ENCODE measurements at places on chromosomes 6 and 20. TPM values are rescaled to one million over a fixed set of nuclear protein-coding genes. Genes with fewer than 3 reads are reported as not detected.

DNA sequence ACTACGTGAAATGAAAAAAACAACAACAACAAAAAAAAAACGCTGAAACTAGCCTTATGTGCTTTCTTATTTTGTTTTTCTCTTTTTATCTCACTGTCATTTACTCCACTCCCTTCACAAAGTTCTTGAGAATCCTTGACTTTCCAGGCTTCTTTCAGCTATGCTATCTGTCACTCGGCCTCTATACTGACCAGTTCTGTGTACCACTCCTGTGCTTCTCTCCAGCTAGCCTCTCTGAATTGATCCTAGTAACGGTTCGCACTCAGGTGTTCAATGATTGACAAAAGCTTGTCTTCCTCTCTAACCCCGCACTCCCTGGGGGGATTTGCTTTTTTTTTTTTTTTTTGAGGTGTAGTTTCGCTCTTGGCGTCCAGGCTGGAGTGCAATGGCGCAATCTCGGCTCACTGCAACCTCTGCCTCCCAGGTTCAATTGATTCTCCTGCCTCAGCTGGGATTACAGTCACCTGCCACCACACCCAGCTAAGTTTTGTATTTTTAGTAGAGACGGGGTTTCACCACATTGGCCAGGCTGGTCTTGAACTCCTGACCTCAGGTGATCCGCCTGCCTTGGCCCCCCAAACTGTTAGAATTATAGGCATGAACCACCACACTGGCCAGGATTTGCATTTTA lies 31.8 kb downstream of the MLIP start:
- no peaks in the 10 kb centered on the region for H3K27me3 ChIP-seq
- H3K4me1 ChIP-seq: no peaks in the 10 kb centered on the region
- no peak overlapping the region for H3K27ac ChIP-seq
- no peak overlapping the region for H3K4me3 ChIP-seq

DNA sequence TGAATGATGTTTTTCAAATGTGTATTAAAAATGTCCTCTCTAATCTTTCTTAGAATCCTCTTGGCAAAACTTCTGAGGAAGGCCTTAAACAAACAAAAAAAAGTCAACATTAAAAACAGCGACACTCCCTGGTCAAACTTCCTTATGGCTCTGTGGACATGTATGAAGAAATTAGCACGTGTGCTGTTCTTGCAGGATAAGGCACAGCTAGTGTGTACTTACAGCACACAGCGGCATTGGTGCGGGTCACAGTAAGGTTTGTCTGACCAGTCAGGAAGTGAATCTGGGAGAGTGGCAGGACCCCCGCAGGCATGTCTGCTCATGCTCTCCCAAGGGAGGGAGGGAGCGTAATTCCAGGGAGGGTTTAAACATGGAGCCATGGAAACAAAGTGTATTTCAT lies 38.8 kb downstream of the SLC22A1 start:
- H3K4me1 ChIP-seq: peaks cover 5% of the 10 kb centered on the region
- H3K27ac ChIP-seq: no peak overlapping the region
- H3K4me3 ChIP-seq: no peak overlapping the region
- no peaks in the 10 kb centered on the region for H3K27me3 ChIP-seq
- H3K36me3 ChIP-seq: no peaks in the 10 kb centered on the region
- DNase-seq: no peak

DNA sequence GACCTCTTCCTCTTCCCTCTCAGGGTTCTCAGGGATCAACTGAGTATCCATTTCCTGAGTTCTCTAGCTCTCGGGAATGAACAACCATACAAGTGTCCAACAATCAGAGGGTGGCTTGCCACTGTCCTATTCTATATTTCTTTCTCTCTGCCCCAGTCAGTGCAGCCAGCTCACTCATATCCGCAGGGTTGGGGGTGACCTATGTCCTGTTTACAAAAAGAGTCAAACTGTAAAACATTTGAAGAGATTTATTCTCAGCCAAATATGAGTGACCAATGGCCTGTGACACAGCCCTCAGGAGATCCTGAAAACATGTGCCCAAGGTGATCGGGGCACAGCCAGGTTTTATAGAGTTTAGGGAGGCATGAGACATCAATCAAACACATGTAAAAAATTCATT lies 10.8 kb upstream of the BTN3A2 start:
- H3K27ac ChIP-seq: no peak overlapping the region
- no peak overlapping the region for H3K4me3 ChIP-seq
- no peaks in the 10 kb centered on the region for H3K27me3 ChIP-seq

- H3K4me1 ChIP-seq: no peaks in the 10 kb centered on the region
- H3K4me3 ChIP-seq: no peak overlapping the region
- H3K27ac ChIP-seq: no peak overlapping the region
- no peaks in the 10 kb centered on the region for H3K27me3 ChIP-seq
Measured at GRCh38 chr20:20731945-20732296, 19.5 kb upstream of the RALGAPA2 start.

DNA sequence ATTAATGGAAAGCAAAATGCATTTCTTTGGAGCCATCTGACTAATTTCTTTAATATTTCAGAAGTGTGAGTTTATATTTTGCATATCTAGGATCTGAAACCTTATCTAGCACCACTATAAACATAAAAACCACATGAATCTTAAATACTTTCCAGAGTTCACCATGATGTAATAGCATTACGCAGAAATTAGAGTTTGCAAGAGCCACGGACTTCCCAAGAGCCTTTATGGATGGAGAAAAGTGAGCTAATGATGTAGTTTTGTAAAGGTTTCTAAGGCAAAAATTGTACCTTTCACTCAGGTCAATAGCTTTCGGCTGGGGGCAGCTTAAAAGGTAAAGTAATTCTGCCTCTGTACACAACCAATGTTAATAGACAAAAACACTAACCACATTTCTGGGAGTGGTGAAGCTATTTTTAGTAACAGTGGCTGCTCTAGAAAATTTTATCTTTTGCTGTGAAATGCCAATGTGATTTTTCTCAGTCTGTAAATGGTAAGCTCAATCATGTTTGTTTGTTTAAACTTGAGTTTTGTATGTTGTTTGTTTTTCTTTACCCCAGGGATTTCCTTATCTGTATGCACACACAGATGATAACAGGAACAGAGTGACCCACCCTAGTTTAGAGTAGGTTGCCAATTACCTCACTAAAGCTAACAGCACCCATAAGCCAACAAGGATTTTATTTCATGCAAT lies 80.5 kb downstream of the FILIP1 start:
- H3K4me1 ChIP-seq: no peaks in the 10 kb centered on the region
- no peak for DNase-seq
- H3K27ac ChIP-seq: no peak overlapping the region
- H3K27me3 ChIP-seq: no peaks in the 10 kb centered on the region

- peak overlapping the region; percentile 93 for H3K4me3 ChIP-seq
- no peaks in the 10 kb centered on the region for H3K27me3 ChIP-seq
- no peak overlapping the region for H3K27ac ChIP-seq
- no peak for DNase-seq
Measured at GRCh38 chr20:41139227-41140093, 2.1 kb downstream of the PLCG1 start.

DNA sequence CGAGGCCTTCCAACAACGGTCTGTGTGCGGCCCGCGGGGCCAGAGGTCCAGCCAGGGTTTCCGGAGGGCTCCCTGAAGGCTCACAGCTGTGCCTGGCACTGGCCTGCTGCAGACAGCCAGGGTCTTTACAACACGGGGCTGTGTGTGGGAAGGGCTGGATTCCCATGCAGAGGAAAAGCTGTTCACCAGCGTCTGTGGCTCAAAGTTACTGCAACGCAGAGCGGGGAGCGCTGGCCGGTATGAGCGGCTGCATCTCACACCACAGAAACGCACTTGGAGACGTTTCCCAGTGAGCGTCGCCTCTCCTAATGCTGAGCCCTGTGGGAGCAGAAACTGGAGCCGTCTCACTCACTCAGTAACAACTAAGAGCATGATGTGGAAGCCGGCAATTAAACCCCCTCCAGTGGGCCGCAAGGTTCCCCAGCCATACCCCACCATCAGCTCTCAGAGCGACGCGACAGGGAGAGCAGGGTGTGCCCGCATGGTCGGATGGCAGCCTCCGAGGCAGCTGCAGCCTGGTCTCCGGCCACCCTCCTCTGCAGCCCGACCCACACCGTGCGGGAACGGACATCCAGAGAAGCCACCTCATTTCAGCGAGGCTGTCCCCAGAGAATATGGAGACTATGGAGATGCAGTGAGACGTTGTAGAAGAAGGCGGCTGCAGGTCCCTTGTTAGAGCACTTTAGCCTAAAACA lies 42.6 kb downstream of the DLL1 start:
- no peaks in the 10 kb centered on the region for H3K27me3 ChIP-seq
- H3K4me1 ChIP-seq: no peaks in the 10 kb centered on the region
- DNase-seq: no peak
- no peak overlapping the region for H3K4me3 ChIP-seq
- H3K36me3 ChIP-seq: no peaks in the 10 kb centered on the region
- no peak overlapping the region for H3K27ac ChIP-seq

DNA sequence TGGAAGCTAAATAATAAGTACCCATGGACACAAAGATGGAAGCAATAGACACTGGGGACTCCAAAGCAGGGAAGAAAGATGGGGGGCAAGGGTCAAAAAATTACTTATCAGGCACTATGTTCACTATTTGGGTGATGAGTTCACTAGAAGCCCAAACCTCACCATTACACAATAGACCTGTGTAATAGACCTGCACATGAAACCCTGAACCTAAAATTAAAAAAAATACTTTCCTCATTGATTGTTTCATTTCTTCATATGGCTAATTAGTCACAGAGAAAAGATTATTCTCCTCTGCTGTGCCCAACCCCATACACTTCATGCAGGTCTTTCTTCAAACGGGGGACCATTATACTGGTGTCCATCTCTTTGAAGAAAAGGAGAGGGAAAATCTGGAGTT lies 213.0 kb upstream of the DTNBP1 start:
- no peak overlapping the region for H3K4me3 ChIP-seq
- H3K36me3 ChIP-seq: no peaks in the 10 kb centered on the region
- H3K27me3 ChIP-seq: no peaks in the 10 kb centered on the region
- H3K4me1 ChIP-seq: peaks cover 5% of the 10 kb centered on the region
- DNase-seq: no peak
- no peak overlapping the region for H3K27ac ChIP-seq

DNA sequence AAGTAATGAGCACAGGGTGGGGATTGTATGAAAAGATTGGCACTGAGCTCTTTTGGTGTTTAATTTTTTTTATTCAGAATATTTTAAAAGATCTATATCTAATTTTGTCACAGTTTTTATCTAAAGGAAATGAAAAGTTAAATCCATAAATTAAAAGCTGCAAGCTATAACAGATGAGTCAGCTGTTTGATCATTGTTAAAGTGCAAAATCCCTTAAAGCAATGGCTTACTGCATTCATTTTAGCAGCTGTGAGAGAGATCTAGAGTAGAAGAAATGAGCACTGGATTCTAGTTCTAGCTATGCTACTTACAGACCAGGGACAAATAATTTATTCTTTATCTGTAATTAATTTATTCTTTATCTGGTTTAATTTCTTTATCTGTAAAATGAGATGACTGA lies 245.9 kb downstream of the CD109 start:
- H3K36me3 ChIP-seq: no peaks in the 10 kb centered on the region
- H3K27me3 ChIP-seq: no peaks in the 10 kb centered on the region
- H3K4me3 ChIP-seq: no peak overlapping the region
- no peaks in the 10 kb centered on the region for H3K4me1 ChIP-seq
- DNase-seq: no peak

GRCh38 chr6:22328474-22328873 lies 31.6 kb upstream of the PRL start:
- no peak overlapping the region for H3K27ac ChIP-seq
- H3K4me1 ChIP-seq: peaks cover 2% of the 10 kb centered on the region
- no peaks in the 10 kb centered on the region for H3K27me3 ChIP-seq
- no peaks in the 10 kb centered on the region for H3K36me3 ChIP-seq

DNA sequence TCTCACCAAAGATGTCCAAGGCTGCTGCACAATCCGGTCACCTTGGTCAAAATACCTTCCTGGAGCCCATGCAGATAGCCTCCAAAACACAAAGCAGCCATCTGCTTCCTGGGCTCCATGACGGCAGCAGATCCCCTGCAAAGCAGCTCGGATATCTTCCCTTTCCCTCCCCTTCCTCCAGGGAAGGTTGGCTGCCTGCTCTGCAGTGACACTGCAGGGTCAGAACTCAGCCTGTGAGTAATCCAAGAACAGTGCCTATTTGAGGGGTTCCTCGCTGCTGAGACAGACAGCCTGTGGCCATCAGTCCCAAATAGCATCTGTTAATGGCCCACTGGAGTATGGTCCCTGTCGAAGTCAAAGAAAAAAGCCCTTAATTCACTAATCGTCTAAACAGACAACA lies 270.8 kb downstream of the PREX1 start:
- no peak overlapping the region for H3K27ac ChIP-seq
- H3K4me1 ChIP-seq: no peaks in the 10 kb centered on the region
- H3K4me3 ChIP-seq: no peak overlapping the region

- H3K4me3 ChIP-seq: no peak overlapping the region
- H3K27me3 ChIP-seq: no peaks in the 10 kb centered on the region
- no peak overlapping the region for H3K27ac ChIP-seq
- peaks cover 6% of the 10 kb centered on the region for H3K36me3 ChIP-seq
- H3K4me1 ChIP-seq: peaks cover 7% of the 10 kb centered on the region
Measured at GRCh38 chr20:2130683-2131082, 29.1 kb downstream of the STK35 start.

DNA sequence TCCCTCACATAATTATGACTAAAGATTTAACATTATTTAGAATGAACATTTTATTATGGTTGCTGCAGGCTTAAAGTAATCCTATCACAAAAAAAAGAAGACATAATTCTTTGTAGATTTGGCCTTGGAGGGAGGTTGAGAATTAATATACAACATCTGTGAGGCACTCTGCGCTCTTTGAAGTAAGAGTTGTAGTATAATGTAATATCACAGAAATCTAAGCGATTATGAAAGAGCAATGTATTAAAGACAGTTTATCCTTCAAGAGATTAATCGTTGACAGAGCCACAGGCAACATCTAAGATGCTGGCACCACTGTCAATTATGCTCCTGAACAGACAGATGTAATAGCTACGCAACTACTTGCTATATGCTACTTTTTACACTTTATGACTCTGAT lies 946.8 kb downstream of the GRIK2 start:
- no peak for DNase-seq
- no peaks in the 10 kb centered on the region for H3K4me1 ChIP-seq
- H3K4me3 ChIP-seq: no peak overlapping the region
- no peaks in the 10 kb centered on the region for H3K36me3 ChIP-seq
- no peaks in the 10 kb centered on the region for H3K27me3 ChIP-seq

DNA sequence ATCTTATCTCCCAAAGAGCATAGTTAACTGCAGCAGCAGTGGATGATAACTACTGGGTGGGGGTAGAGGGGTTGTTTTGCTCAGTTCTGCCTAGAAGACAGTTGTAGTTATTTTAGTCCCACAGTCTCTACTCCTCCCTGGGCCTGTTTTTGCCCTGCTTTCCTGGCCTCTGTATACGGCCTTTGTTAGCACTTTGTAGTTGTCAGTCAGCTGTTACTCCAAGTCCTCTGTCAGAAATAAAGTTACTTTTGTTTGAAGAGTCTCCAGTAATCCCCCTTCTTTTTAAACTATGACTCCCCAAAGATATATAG lies 113.9 kb downstream of the SLC16A10 start:
- H3K27me3 ChIP-seq: no peaks in the 10 kb centered on the region
- no peaks in the 10 kb centered on the region for H3K4me1 ChIP-seq
- no peak overlapping the region for H3K27ac ChIP-seq
- no peaks in the 10 kb centered on the region for H3K36me3 ChIP-seq
- no peak overlapping the region for H3K4me3 ChIP-seq

GRCh38 chr6:132084811-132085509 lies 133.8 kb upstream of the CCN2 start:
- no peak for DNase-seq
- no peak overlapping the region for H3K4me3 ChIP-seq
- no peaks in the 10 kb centered on the region for H3K27me3 ChIP-seq
- H3K4me1 ChIP-seq: no peaks in the 10 kb centered on the region

ENPP5 gene
- total RNA-seq: 5.1 TPM

MEI4 gene
- total RNA-seq: 0.55 TPM

FABP7 gene
- total RNA-seq: 3.9 TPM

DAAM2 gene
- 1.0 TPM for total RNA-seq

HUS1B gene
- total RNA-seq: 0.96 TPM

ABHD12 gene
- 56.6 TPM for total RNA-seq

BNIP5 gene
- total RNA-seq: not detected

C20orf141 gene
- total RNA-seq: not detected

PROCR gene
- 6.4 TPM for total RNA-seq

AGER gene
- total RNA-seq: 14.3 TPM
